ENCODE measurements at places on chromosomes 12 and 14. TPM values are rescaled to one million over a fixed set of nuclear protein-coding genes. Genes with fewer than 3 reads are reported as not detected.

The APOLD1 gene
- 18.8 TPM for total RNA-seq

The P2RX7 gene
- total RNA-seq: 1.7 TPM

The SDR9C7 gene
- not detected for total RNA-seq

The KICS2 gene
- 3.1 TPM for total RNA-seq

- no peak for DNase-seq
These were observed 966 bp downstream of the BICD1 start for GRCh38 chr12:32107359-32108267.

DNA sequence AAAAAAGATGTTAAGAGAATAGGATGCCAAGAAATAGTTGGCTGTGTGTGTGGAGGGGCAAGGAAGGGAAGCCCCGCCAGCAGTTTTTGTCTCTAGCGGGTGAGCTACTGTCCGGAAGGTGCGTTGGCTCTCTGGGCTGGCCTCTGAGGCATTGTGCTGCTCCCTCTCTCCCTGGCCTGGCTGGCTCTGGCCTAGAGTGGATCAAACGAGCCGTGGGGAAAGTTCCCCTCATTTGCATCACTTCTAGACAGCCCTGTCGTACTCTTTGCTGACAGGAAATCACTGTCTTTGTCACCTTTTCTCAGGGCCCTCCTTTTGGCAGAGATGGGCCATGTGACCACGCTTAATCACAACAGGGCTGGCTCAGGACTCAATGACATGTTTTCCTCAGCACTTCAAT is 236.1 kb upstream of the NPAS3 start:
- DNase-seq: peak; percentile 63

DNA sequence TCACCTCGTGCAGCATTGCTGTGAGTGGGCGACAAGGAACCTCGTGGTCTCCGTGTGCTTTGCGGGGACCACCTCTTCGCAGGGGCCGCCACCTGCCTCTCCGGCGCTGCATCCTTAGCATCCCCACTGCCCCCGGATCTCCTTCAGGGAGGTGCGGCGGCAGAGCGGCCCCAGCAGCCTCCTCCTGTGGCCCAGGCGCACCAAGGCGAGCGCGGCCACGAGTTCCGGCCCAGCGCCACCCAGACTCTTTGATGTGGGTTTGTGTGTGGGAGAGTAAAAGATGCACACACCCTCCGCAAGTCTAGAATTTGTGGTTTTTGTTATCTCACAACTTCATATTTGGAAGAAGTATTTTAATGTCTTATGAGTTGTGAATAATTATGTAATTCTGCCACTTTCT is 118.8 kb upstream of the DIO3 start:
- no peak for DNase-seq

- DNase-seq: peak; percentile 54
These were observed 7.5 kb downstream of the HEBP1 start for GRCh38 chr12:12992418-12993130.

All from Right ventricle myocardium superior (tissue), 1 donor.